Stimulated activated CD4-positive, alpha-beta T cell treated with anti-CD3 and anti-CD28 coated beads, Interleukin-2, amount 100 ng/mL, for 24 hours (primary cell): ENCODE measurements at places on chromosomes 3 and 15.
A peak's percentile ranks its signal among the peaks of the same experiment; 100 is the strongest.

DNA sequence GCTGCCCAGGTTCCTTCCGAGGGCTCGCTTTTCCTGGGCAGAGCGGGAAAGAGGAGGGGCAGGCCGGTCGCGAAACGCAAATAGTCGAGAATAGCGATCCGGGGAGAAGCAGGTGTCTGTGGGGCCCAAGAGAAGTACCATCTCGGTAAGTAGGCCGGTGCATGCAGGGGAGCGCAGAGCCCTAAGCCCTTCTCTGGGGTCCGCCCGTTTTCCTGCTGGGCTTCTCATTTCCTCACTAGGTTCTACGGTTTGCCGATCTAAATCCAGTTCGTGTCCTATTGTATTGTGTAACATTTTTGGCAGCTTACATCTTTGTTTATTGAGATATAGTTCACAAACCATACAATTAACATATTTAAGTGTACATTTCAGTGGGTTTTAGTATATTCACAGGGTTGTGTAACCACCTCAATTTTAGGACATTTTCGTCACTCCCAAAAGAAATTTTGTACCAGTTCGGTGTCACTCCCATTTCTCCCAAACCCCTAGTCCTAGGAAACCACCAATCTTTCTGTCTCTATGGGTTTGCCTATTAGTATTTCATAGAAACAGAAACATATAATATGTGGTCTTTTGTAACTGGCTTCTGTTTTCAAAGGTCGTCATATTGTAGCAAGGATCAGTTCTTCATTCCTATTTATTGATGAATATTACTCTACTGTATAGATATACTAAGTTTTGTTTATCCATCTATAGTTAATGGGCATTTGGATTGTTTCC is 6.8 kb upstream of the TRIM69 start:
- DNase-seq: no peak

- no peak for DNase-seq
Measured at GRCh38 chr15:89379818-89380217, 45.2 kb upstream of the POLG start.

DNA sequence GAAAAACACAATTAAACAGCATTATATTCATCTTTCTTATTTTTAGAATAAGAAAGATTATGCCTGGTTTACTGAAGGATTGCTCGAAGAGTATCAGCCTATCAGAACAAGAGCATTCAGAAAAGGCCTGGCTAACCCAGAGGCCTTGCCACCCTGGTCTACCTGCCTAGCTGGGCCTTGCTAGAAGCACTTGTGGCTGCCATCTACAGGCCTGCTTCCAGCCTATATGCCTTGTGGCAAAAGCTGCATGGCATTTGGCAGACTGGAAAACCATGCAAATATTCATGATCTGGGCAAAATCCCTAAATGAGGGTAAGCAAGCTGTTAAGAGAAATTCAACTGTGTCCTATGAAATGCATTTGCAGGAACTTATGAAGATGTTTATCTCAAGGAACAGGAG is 9.3 kb upstream of the ATP13A4 start:
- DNase-seq: no peak

GRCh38 chr3:127012091-127012490 is 29.2 kb downstream of the PLXNA1 start:
- no peak for DNase-seq

DNA sequence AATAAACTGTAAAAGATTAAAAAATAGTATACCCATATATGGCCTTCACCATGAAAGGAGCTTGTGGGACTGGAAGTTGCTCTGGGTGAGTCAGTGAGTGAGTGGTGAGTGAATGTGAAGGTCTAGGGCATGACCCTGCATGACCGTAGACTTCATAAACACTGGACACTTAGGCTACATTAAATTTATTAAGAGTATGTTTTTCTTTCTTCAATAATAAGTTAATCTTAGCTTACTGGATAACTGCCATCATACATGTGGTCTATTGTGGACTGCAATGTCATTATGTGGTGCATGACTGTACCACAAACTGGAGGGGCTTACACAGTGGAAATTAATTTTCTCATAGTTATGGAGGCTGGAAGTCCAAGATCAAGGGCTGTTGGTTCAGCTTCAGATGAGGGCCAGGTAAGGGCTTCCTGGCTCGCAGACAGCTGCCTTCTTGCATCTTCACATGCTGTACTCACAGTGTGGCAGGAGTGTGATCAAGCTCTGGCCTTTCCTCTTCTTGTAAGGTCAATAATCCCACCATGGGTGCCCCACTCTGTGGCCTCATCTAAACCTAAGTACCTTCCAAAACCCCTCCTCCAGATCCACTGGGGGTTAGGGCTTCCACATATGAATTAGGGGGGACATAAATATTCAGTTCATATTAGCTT is 40.8 kb upstream of the PRR23E start:
- DNase-seq: no peak

- no peak for DNase-seq
Measured at GRCh38 chr3:144165482-144165881, 193.9 kb downstream of the DIPK2A start.

- peak; percentile 11 for DNase-seq
Measured at GRCh38 chr3:132399054-132399929, 18.0 kb upstream of the DNAJC13 start.

GRCh38 chr15:70058642-70059360 is 38.9 kb downstream of the TLE3 start:
- DNase-seq: no peak

DNA sequence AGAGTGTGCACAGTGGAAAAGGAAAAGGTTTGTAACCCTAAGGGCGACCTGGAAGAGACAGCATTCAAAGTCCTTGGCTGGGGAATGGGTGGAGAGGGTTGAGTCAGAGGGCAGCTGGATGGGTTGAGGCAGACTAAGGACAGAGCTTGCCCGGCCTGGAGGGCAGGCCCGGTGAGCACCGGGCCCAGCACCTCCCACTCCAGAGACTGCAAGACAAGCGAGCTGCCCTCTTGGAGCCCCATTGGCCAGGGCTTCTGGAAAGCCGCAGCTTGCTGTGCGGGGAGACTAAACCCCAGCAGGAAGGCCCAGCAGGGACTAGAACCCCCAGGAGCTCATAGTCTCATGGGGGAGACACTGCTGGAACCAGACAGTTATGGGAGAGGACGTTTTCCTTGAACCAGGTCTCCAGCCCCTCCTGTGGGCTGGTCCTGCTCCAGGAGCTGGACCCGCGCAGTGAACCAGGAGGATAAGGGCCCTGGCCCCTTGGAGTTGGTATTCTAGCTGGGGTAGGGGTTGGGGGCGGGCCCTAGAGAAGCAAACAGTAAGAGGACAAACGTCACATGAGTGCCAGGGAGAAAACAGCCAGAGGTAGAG is 59.1 kb downstream of the RGMA start:
- no peak for DNase-seq

DNA sequence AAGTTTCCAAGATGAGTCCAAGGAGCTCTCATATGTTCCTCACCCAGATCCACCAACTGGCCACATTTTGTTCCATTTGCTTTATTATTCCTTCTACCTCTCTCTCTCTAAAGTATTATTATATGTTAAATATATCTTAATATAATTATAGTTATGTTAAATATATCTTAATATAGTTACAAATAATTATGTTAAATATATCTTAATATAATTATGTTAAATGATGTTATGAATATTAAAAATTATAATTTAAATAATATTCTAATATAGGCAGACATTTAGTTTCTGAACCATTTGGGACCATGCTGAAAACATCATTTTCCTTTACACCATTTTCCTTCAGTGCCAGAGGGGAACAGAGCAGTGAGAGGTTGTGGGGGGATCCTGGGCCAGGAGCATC is 50.0 kb upstream of the MEX3B start:
- no peak for DNase-seq

- no peak for DNase-seq
Measured at GRCh38 chr15:63246691-63247469, 30.5 kb upstream of the APH1B start.

- no peak for DNase-seq
Measured at GRCh38 chr3:39573392-39573791, 105.9 kb downstream of the MOBP start.

DNA sequence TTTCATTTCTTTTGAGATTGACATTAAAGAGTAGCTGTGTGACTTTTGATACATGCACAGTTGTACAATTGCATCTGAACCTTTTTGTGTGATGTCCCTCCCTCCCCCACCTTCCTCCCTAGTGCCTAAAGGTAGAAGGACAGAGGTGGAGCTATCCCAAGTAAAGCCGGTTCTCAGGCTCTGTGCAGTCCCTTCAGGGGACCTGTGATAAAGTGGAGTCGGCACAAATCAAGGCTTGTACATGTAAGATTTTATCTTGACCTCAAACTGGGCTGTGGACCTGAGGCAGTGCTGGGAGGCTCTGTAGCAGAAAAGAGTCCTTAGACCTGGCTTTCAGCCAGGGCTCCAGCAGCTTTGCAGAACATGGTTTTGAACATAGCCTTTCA is 55.5 kb upstream of the CMTM7 start:
- DNase-seq: no peak

DNA sequence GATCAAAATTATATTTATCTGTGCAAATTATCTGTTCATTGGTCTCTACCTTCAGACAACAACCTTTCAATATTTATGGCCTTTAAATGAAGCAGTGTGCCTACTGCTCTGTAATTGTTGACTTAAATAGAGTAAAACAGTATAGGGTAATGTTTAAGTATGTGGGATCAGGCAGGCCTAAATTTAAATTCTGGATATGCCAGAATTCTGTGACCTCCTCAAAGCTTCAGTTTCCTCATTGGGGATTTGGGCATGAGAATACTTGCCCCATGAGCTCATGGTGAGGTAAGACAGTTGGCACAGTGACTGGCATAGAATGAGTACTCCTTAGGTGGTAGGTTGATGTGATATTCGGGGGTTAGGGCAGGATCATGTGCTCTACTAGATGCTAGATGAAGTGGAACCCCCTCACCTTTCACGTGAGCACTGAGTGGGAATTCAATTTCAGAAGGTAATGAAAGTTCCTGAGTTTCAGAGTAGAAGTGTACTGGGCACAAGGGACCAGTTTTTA is 14.9 kb downstream of the ARL8B start:
- DNase-seq: no peak

GRCh38 chr15:82966671-82967071 is 14.2 kb upstream of the HOMER2 start:
- DNase-seq: no peak

DNA sequence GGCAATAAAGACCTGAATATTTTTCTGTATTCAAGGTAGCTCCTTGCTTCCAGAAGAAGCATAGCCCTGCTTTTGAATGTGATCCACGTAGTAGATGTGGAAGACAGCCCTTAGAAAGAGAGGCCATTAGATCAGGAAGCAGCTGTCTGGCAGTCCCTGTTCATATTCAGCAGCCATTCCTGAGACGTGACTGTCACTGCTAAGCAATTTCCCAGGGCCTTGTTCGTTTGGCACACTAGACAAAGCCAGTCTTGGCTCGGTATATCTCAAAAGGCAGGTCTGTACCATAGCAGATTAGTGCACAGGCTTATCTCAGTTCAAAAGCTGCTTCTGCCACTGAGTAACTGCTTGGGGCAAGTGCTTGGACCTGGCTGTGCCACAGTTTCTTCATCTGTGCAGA is 287.8 kb upstream of the MCTP2 start:
- no peak for DNase-seq

DNA sequence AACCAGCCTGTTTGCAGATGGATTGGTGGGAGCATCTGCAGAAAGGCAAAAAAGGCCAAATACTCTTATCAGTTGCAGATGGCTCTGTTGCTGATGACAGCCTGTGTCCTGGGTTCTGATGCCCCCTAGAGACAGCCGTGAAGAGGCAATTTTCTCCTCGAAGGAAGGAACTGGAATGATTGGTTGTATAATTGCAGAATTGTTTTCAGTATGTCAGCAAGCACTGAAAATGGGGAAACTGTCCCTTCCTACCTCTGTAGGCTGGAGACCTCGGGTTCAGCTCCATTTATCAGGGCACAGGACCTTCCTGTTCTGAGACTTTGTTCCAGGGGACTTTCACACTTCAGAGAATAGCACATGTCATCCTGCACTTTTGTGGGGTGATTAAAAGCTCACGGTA is 103.0 kb downstream of the PGPEP1L start:
- no peak for DNase-seq
